ENCODE measurements at places on chromosomes 13 and 19.

DNA sequence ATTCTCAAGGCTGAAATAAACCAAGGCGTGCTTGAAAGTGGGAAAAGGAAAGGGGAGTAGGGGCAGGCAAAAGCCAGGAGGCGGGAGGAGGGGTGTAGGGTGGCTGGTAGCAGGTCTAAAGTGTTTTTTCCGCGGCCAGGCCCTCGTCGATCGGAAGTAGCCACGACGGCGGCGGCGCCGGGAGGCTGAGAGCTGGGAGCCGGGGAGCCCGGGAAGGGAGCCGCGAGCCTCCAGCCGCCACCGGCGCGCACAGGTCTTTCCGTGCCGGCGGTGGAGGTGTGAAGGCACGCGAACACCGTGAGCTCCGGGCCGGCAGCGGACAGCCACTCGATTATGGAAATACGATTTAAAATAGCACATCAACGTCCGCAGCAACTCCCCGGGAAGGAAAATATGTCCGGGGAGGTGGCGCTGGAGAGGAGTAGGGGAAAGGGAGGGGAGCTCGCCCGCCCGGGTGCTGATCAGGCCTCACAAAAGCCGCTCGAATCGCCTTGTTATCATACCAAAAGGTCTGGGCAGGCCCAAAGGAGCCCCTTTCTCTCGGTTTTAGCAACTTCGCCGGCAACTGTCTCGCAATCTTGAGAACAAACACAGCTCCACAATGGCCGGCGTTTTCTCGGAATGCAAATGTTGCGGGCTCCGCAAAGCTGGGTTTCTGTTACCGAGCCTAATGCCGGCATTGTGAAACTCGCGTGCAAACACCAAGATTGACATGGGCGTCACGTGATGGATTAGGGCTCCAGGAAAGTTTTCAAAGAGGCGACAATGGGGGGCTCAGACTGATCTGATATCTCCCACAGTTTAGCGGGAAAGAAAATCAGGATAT lies 2.9 kb upstream of the PCDH8 start:
- peak; percentile 69 for DNase-seq

DNA sequence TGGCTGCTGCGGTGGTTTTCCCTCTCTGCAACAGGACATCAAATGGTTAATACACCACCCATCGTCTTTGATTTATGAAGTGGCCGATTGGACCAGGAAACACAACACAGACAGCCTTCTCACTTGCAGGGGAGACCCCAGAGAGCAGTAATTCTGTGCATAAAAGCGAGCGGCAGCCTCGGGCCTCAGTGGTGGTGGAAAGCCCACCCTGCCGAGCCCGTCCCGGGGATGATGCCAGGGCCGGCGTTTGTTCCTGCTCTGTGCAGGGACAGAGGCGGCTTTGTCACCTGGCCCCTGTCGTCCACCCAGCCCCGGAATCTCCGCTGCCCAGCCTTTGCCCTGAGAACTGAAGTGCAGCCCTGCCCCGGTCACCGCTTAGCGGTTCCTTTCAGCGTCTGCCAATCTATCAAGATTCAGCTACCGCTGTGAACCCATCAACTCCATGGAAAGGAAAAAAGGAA lies 184.4 kb downstream of the TSHZ3 start:
- DNase-seq: no peak

DNA sequence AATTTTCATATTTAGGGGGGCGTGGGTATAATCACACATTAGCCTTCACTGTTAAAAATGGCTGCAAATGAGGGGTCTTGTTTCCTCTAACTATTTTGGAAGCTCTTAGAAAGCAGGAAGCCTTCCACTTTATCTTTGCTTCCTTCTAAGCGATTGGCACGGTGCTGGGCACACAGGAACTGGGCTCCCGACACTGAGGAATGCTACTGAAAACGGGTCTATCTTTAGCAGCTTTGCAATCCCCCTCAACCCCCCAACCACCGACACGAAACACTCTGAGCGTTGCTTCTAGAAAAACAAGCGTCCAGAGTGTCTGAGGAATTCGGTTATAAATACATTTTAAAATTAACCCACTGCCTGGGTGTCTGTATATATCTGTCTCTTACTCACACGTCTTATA lies 143.6 kb downstream of the CACNA1A start:
- no peak for DNase-seq

DNA sequence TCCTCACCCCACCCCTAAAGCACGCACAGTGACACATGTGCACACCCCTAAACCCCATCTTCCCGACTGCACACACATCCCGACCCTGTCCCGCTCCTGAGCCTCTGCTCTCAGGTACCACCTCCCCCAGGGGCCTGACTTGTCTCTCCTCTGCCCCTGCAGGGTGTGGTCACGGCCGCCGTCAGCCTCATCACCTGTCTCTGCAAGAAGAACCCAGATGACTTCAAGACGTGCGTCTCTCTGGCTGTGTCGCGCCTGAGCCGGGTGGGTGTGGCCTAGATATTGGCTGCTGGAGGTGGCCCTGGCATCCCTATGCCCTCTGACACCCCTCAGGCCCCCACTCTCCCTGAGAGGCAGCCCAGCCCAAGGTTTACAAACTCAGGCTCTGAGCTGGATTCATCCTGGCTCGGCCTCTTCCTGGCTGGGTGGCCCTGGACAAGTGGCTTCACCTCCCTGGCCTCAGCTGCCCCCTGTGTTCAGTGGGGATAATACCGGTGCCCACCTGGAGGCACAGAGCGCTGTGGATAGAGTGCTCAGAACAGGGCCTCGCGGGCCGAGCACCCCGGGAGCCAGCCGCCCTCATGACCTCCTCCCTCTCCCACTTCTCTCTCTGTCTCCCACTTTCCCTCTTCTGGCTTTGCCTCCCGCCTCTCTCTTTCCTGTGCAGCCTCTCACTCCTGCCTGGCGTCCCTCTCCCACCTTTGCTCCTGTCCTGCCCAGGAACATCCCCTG lies 20.1 kb downstream of the FUZ start:
- DNase-seq: no peak

- no peak for DNase-seq
These were observed 15.7 kb upstream of the F7 start for GRCh38 chr13:113089693-113090414.

DNA sequence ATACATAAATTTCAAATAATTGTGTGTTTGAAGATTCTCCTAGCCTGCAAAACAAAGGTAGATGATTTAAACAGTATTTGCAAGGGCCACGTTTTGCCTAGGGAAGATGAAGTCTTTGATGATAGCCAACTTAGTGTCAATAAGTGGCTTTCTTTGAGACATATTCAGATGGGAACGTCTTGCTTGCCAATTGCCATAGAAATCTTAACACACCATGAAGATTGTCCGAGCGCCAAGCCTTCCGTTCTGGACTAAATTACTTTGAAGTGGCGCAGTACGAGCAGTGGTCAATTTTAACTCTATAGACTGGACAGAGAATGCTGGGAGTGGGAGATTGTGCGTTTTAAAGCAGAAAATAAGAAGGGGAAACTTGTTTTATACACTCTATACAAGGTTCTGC lies 9.9 kb downstream of the ZIC5 start:
- no peak for DNase-seq

GRCh38 chr13:36354842-36355623 lies 8.8 kb upstream of the SPART start:
- no peak for DNase-seq

DNA sequence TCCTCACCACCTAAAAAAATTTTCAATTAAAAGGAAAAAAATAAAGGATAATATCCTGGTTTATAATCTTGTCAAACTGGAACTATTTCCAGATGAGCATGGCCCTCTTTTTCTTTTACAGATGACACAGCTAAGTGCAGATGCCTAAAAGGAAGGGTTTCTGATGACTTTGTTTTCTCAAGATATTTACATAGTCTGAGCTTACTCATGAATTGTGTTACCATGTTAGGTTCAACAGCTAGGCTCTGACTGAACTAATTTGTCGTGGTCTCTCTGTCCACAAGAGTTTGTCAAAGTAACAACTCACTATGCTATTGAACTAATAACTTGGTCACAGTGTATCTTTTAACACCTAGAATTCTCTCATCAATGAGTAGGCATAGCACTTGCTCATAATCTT lies 780.8 kb downstream of the GPC5 start:
- DNase-seq: no peak

- DNase-seq: no peak
These were observed 8.2 kb downstream of the ZNF439 start for GRCh38 chr19:11856596-11857250.

GRCh38 chr13:77338961-77339401 lies 12.1 kb upstream of the MYCBP2 start:
- no peak for DNase-seq

DNA sequence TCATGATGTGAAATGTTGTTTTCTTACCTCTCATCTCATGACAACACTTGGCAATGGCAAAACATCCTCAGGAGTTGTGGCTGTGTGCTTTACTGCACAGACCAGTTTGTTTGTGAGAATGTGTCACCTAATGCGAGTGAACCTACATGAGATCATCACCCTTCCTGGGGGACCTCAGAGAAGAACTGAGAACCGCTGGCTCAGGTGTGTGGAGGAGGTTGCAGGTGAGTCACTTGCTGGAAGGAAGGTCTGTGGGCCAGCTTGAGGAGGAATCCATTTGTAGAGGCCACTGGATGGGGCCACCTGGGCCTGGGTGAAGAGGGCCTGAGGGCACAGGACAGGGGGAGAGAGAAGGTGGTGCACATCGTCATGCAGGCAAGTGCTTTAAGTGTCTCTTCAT lies 3.0 kb upstream of the CEACAM1 start:
- no peak for DNase-seq

- DNase-seq: no peak
These were observed 502.0 kb downstream of the LIG4 start for GRCh38 chr13:107713314-107713713.

DNA sequence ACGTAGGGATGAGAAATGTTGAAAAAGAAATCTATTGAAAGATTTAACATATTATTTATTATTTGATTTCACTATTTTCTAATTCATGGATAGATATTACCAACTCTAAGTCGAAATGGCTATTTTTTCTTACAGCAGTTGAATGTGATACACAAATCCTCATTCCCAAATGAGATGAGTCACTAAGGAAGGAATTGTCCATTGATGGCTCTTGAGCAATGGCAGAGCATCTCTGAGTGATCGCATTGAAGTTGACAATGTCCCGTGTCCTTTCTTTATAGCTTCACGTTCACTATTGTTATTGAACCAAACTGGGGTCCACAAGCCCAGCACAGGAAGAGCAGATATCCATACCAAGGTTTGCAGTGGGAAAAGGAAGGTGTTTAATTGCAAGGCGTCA lies 648.3 kb upstream of the SPRY2 start:
- no peak for DNase-seq

- no peak for DNase-seq
These were observed 15.8 kb downstream of the ACTN4 start for GRCh38 chr19:38663156-38663651.

Measured in GM20000 (cell line).